RPMI8226 (cell line): ENCODE measurements at places on chromosomes 12 and 14.

GRCh38 chr12:25054076-25054782, 105.3 kb upstream of the BCAT1 start:
- DNase-seq: peak; percentile 35

DNA sequence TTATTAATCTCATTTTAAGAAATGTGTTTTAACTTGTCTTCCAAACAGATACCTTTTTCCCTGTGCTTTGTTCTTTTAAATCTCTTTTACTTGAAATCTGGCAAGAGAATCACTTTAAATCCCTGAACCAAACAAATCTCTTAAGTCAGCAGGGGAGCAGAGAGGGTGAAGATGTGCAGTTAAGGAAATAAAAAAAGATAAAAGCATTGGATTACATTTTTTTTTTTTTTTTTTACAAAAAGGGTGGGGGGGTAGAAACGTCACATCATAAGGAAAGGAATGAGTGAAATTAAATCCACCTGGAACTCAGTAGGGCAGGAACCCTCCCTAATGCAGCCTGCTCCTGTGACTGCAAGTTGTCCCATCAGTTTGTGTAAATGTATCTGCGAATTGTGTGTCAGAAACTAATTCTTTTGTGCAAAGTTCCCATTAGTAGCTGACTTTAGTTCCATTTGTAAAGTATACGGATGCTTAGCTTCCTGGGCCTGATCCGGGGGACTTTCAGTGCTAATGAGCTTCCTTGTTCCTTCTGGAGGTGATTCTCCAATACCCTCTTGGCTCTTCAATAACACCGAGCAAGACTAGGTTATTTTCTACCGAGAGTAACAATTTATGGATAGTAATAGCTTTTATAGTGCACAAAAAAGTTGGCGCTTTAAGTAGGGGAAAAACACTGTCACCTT, 1.5 kb downstream of the TTC6 start:
- no peak for DNase-seq

DNA sequence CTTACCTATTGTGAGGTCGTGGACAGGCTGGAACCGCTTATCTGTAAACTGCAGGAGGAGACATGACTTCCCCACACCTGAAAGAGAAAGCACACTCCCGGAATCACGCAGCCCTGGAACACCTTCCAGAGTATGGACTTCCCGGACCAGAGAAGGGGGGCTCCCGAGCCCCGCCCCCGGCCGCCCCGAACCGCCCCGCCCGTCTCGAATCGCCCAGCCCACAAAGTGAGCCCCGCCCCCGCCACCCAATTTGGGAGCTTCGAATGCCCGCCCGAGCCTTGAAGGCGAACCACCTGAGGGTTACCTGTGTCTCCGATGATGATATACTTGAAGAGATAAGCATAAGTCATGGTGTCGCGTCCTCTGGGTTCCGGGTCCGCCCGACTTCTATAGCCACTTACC, 235 bp downstream of the RAB2B start:
- DNase-seq: no peak

- no peak for DNase-seq
These were observed 24.7 kb downstream of the APAF1 start for GRCh38 chr12:98669751-98670150.

GRCh38 chr12:127583041-127583440, 683.9 kb upstream of the TMEM132C start:
- DNase-seq: no peak

DNA sequence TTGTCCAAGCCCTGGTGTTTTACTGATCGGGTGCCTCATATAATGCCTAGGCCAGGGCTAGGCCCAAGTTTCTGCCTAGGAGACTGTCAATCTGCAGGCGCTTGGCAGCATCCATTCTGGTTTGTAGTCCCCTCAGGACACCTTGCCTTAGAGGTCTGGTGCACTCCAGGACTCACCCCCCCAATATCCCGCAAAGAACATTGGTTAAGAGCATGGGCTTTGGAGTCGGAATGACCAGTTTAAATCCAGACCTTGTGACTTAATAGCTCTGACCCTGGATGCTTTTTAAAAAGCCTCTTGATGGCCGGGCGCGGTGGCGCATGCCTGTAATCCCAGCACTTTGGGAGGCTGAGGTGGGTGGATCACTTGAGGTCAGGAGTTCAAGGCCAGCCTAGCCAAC, 60.0 kb downstream of the GALNT16 start:
- no peak for DNase-seq

- DNase-seq: peak; percentile 3
These were observed 280.5 kb downstream of the DPF3 start for GRCh38 chr14:72613231-72613974.

DNA sequence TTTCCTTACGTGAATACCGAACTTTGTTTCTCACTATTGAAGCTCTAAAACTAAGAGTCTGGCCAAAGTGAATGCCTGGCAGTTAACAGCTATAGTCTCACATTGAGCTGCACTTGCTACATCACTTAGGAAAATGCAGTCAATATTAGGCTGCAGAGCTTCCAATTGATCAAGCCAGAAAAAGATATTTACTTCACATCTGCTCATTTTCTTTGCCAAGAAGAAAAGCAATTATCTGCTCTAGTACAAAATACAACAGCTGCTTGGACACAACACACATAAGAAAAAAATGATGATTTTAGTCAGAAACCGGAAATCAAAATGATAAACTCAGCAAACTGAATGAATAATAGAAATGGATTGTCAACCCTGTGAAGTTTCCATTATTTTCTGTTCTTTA, 45.4 kb downstream of the TMTC1 start:
- no peak for DNase-seq

- DNase-seq: no peak
These were observed 15.7 kb upstream of the VSIG10 start for GRCh38 chr12:118119449-118119879.

DNA sequence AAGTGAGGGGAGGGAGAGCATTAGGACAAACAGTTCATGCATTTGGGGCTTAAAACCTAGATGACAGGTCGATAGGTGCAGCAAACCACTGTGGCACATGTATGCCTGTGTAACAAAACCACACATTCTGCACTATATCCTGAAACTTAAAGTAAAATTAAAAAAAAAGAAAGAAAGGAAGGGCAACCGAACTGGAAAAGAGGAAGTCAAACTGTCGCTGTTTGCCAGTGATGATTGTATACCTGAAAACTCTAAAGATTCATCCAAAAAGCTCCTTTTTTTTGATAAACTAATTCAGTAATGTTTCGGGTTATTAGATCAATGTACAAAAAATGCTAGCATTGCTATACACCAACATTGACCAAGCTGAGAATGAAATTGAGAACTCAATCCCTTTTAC, 259.0 kb upstream of the ALG10 start:
- no peak for DNase-seq

DNA sequence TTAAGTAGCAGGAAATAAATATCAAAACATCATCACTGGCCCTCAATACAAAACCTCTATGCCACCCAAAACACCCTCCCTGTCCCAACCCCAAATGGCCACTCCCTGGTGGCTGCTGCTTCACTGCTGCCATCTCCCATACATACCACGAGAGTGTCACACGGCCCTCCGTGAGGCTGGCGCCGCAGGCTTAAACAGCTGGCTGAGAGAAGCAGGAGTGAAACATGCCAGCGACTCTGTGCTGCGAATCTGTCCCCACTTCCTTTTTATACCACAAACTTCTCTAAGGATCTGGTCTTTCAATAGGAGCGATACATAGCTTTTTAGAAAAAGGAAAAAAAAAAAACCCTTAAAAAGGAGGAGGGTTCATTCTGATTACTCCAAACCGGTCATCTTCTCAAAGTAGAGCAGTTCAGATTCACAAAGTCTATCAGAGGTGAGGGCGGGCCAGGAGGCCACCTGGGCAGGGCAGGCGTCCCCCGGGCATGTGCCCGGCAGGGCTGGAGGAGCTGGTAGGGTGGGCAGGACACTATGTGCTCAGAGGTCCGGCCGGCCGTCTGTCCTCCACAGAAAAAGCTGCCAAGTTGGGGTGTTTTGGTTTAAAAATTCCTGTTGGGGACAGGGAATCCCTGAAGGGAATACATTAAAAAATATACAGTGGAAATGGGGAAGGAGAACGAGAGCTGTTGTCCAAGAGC, 26.5 kb downstream of the MAX start:
- DNase-seq: no peak

GRCh38 chr14:56135668-56136067, 17.5 kb downstream of the PELI2 start:
- DNase-seq: no peak

GRCh38 chr14:37237094-37237493, 39.4 kb downstream of the MIPOL1 start:
- no peak for DNase-seq

DNA sequence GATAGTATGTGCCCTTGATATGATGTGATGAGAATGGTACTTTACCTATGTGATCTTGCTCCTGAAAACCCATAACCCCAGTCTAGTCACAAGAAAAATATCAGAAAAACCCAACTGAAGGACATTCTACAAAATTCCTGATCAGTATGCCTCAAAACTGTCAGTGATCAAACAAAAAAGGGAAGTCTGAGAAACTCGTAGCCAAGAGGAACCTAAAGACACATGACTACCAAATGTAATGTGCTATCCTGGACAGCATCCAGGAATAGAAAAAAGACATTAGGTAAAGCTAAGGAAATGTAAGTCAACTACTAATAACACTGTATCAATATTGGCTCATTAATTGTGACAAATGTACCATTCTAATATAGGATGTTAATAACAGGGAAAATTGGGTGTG, 4.1 kb upstream of the WIF1 start:
- DNase-seq: no peak

DNA sequence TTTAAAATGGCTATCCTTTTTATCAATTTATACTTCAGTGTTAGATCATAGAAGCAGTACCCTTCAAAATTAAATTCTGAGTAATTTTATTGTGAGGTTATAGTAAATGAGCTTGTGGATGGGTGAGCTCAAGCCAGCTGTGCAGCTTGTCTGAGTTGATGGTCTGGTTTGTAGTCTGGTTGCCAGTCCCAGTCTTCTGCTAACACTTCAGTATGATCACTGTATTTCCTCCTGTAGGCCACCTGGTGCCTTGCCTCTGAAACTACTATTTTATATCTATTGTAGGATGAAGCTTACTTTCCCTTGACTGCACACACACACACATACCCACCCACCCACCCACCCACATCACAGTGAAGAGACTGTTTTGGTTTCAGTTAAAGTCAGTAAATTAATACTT, 496.4 kb downstream of the PCNX1 start:
- peak; percentile 20 for DNase-seq

DNA sequence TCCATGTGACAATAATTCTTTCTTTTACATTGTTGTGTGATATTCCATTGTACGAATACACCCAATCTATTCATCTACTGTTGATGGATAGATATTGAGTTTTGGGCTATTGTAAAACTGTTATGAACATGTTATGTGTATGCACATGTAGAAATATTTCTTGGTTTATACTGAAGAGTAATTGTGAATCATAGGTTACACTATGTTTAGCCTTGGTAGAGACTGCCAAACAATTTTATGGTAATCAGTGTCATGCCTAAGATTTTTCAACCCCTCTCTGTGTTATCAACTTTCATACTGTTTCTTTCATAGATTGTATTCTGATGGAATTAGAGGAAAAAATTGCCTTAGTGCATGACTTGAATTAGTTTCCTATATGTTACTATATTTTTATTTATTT, 39.5 kb downstream of the FRMD6 start:
- no peak for DNase-seq

- DNase-seq: peak; percentile 52
These were observed 1929.9 kb upstream of the SEL1L start for GRCh38 chr14:83463500-83464098.

DNA sequence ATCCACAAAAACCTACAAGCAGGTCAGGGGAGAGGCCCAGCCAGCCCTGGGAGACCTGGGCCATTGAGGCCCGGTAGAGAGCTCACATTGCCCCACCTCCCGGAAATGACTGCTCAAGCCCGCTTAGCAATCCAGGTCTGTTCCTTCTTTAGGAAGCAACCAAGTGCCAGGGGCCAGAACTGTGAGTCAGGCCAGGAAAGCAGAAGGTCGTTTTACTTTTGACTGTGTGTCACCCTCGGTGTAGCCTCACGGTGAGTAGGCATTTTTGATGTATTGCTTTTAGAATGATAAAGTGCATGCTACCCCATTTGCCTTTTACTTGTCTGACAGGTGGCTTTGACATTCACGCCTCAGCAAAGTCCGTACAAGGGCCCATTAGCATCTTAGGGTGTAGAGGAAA, 25.4 kb upstream of the PWP1 start:
- DNase-seq: no peak

- no peak for DNase-seq
These were observed 110.1 kb downstream of the RBM19 start for GRCh38 chr12:113855998-113856397.

- DNase-seq: peak; percentile 77
These were observed 47.8 kb upstream of the MED13L start for GRCh38 chr12:116325336-116325664.

DNA sequence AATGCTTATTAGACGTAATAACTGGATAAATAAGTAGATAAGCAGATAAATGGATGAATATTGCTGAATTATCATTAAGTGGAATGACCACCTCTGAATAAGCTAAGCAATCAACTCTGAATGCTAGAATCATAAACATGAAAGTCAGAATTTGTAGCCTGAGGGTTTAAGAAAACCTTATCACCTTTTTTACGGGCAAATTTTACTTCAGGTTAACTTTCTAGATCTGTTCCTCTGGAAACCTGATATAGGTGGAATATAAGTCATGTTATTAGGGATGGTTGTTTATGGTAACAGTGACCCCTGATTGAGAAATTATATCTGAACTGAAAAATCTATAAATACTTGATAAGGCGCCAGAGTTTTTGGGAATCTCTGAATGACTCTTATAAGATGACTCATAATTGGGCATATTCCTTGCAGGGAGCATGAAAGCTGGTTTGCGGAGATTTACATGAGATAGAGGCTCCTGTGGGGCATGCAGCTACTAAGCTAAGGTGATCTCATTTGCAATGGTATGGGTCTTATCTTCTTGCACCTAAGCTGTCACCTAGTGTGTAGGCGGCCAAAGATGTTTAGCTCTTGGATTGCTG, 12.1 kb downstream of the SPX start:
- no peak for DNase-seq
